ENCODE measurements at places on chromosomes 1 and 21.

GRCh38 chr21:32698971-32699693 lies 28.7 kb downstream of the SYNJ1 start:
- DNase-seq, result no peak

- DNase-seq, result no peak
Measured at GRCh38 chr1:31153423-31153822, 86.3 kb downstream of the NKAIN1 start.

DNA sequence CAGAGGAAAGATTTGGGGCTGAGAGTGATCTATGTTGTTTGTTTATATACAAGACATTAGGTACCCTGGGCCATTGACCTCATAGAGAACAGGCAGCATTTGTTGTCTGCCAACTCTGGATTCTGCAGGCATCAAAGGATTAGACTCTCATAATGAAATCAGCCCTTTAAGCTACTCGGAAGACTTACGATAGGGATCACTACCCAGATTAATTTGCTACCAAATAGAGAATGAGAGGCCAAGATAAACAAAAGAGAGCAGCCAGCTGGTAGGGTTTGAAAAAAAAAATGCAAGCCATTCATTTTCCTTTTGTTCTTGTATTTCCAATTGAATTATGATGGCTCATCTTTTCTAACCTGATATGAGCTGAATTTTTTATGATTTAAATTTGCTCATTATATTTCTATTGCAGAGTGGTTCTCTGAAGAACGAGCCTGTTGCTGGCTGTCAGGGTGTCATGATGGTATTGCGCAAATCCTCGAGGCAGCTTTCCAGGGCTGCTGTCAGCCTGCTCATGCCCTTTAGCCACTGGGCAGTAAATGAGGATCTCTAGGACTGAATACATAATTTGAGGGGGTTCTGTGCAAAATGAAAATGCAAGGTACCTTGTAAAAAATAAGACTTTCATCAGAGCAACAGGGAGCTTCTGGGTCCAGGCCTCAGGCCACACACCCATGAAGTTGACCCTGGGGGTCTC lies 116.4 kb upstream of the KCNJ15 start:
- DNase-seq, result no peak

DNA sequence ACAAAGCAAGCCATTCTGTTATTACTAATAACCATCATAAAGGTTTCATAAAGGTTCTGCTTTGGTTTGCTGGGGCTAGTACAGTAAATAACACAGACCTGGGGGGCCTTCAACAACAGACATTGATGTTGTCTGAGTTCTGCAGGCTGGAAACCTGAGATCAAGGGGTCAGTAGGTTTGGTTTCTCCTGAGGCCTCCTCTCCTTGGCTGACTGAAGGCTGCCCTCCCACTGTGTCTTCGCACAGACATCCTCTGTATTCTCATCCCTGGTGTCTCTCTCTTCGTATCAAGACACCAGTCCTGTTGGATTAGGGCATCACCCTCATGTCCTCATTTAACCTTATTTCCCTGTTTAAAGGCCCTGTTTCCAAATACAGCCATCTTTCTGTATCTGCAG lies 37.3 kb downstream of the HUNK start:
- no peak for DNase-seq

- DNase-seq, result no peak
Measured at GRCh38 chr21:42690586-42690985, 37.2 kb downstream of the PDE9A start.

DNA sequence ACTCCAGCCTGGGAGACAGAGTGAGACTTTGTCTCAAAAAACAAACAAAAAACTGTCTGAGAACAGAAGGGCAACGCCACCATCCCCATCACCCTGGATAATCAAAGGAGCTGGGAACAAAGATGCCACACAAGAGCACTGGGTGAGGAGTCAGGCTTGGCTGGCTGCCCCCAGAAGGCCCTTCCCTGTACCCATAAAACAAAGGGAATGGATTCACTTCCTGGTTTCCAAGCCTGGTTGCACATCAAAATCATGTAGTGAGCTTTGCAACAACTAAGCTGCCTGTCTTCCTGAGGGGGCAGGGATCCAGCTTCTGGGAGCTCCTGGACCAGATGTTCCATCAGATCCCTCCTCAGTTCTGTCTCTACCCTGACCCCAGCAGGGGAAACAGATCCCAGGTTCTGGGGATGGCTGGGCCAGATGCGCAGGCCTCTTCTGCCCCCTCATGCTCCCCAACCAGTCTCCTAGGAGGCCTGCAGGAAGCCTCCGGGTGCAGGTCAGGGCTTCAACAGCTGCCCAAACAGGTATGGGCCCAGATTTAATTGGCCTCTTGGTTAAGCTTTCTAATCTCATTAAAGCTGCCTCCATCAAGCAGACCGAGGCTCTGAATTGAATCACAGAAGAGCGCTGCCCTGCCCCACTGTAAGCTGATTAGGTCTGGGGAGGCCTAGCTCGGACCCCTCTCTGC lies 97.8 kb downstream of the MRPL37 start:
- no peak for DNase-seq

GRCh38 chr21:45309069-45309986 lies 21.6 kb upstream of the POFUT2 start:
- no peak for DNase-seq

DNA sequence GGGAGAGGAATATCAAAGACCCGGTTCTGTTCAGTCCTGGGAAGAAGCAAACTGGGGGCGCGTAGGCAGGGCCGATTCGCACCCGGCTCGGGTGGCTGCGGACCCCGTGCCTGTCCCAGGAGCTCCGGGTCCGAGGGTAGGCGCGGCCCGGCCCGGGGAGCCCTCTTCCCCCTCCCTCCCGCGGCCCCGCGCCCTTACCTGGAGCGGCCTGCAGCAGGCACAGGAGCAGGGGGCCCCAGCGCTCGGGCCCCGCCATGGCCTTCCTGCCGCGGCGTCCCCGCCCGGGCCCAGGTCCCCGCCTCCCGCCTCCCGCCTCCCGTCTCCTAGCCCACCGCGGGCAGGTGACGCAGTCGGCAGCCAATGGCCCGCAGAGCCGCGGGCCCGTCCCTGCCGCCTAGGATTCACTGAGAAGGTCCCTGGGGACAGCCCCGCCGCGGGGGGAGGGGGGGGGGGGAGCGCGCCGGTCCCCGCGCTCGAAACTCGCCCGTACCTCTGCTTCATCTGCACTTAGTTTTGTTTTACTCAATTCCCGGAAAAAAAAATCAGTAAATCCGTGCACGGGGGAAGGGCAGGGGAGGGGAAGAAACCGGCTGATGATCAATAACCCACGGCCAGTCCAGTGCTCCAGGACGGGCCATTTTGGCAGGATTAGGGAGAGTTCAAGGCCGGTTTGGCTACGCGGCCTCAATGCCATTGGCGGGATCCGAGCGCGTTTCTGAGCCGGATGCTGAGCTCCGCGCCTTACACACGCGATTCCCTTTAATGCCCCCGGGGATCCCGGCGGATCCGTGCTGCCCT lies at the start of gene IFNLR1:
Gene IFNLR1, minus strand, starts transcription at position 297 of the 798 bp plus-strand sequence. Its CDS starts 41 bp downstream, at position 256.
- DNase-seq, result peak; percentile 22

- no peak for DNase-seq
Measured at GRCh38 chr1:226097866-226098625, 35.5 kb downstream of the H3-3A start.

GRCh38 chr21:38166173-38166535 lies 90.6 kb upstream of the KCNJ15 start:
- DNase-seq, result no peak

DNA sequence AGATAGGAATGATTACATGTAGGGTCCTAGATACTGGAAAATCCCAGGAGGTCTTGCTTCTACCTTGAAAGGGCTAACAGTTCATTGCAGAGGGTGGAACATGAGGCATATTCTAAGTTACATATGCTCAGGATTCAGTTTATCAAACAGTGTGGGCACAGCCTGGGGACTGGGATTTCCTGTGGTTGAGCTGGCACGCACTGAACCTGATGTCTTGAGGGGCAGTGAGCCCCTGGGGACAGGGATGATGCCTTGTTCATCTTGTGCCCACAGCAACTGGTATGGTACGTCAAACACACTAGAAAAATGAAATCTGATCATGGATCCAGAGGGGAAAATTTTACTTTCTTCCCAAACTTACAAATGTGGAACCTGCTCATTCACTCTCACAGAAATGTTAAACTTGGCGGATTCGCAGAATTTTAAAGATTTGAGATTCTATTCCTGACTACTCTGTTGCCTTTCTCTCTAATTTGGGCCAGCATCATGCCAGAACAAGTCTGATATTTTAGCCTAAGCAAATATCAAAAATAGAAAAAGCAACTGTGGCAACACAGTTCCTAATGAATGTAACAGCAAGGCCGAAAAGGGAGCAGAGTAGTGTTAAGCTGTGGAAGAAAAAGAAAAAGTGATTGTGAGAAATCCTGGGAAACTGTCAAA lies 68.2 kb upstream of the COL24A1 start:
- DNase-seq, result no peak

DNA sequence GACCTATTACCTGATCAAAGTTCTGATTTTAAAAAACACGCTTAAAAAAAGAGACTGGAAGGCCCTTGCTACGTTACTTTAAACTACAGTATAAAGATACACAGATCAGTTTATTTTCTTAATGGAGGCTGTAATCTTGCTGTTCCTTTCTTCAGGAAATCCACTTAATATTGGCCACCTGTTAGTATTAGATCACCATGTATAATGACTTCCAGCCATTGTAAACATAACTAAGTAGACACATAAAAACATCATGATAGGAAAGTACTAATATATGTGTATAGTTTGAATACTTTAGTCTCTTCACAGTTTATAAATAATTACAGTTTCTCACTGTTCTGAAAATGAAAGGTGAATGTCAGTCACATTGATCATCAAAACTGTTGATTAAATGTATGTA lies 68.6 kb downstream of the ADGRL2 start:
- no peak for DNase-seq

GRCh38 chr1:234553240-234554188 lies 56.5 kb downstream of the IRF2BP2 start:
- DNase-seq, result no peak

- DNase-seq, result no peak
Measured at GRCh38 chr1:241181471-241181870, 175.5 kb downstream of the RGS7 start.

DNA sequence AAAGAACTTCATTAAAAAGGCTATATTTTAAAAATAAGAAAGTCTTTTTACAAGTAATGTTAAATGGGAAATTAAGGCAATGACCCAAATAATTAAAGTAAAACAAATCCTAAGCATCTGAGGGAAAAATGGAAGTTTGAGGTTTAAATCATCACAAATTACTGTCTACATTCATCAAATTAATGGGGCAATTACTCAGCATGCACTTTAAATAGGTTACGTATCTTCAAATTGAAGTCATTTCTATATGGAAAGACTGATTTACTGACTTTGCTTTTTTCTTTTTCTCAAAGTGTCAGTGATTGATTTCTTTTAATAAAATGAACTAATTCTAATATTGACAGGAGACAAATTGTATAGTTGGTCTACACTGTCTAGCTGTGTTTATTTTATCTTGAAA lies 1452.3 kb downstream of the NCAM2 start:
- DNase-seq, result no peak

GRCh38 chr1:53316766-53317581 lies 10.9 kb downstream of the LRP8 start:
- no peak for DNase-seq

- no peak for DNase-seq
Measured at GRCh38 chr1:205703072-205703471, 22.8 kb upstream of the SLC45A3 start.

- DNase-seq, result no peak
Measured at GRCh38 chr1:178048426-178048825, 45.5 kb upstream of the RASAL2 start.

- DNase-seq, result no peak
Measured at GRCh38 chr1:203076031-203076511, 9.7 kb downstream of the MYOG start.
